Activated T-helper 1 cell treated with anti-CD3 and anti-CD28 coated beads, Interleukin-12 subunit alpha, Interleukin-12 subunit beta, Interleukin-2, Interleukin-4 antibody, amounts not matched to agents 30 ng/mL and 10 ng/mL and 1 ng/mL, durations not matched to agents 14 hours and 24 hours and 36 hours (primary cell): ENCODE measurements at places on chromosomes 3 and 15. TPM values are rescaled to one million over a fixed set of nuclear protein-coding genes. Genes with fewer than 3 reads are reported as not detected.

Gene BCHE
- not detected in 2 replicates for total RNA-seq

Gene DOCK3
- total RNA-seq: 1.5 and 1.6 TPM in 2 replicates

Gene ARGFX
- total RNA-seq: not detected in 2 replicates

Gene SLC9C1
- not detected in 2 replicates for total RNA-seq

Gene SLC25A20
- total RNA-seq: 15.9 and 17.4 TPM in 2 replicates

Gene WDR93
- total RNA-seq: not detected in 2 replicates

Gene HRG
- total RNA-seq: not detected in 2 replicates

DNA sequence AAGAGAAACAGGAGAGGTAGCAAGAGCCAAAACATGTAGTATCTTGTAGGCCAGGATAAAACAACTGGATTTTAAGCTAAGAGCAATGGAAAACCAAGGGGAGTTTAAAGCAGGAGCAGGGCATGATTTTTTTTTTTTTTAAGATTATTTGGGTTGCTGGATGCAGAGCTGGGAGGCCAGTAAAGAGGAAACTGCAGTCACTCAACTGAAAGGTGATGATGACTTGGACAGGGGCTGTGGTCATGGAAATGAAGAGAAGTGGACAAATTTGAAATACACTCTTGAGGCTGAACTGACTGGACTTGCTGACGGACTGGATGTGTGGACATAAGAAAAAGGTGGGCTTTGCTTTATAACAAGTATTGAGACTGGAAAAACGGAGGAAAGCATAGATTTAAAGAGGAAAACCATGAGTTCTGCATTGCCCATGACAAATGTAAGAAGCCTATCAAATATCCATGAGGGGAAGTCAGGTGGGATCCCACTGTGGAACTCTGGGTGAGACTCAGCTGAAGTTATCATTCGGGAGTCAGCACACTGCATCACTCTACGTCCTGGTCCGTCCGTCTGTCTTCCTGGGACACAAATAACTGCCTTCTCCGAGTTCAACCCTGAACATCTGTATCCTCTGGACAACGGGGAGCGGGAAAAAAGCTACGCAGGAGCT lies 688 bp downstream of the XPC start:
- H3K27me3 ChIP-seq: no peaks in the 10 kb centered on the region
- H3K36me3 ChIP-seq: peaks cover 20% of the 10 kb centered on the region
- peaks cover 63% of the 10 kb centered on the region for H3K4me1 ChIP-seq
- H3K4me3 ChIP-seq: peak overlapping the region; percentile 94
- H3K27ac ChIP-seq: peak overlapping the region; percentile 99

DNA sequence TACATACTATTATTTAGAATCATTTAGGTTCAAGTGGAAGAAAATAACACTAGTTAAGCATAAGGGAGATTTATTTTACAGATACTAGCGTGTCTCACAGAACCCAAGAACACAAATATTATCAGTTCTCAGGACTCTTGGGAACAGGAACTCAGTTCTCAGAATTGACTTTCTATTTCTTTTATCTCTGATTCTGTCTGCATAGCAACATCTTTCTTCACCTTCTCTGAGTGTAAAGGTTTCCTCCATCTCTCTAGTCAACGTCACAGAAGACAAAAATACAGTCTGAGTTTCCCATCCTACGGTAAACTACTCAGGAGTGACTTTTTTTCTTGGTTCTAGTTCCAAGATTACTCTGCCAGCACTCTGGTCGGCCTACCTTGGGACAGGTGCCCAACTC lies 220.0 kb downstream of the SV2B start:
- peak overlapping the region; percentile 13 for H3K4me3 ChIP-seq
- no peak overlapping the region for H3K27ac ChIP-seq
- H3K27me3 ChIP-seq: peaks cover 34% of the 10 kb centered on the region
- no peak for DNase-seq
- H3K4me1 ChIP-seq: peaks cover 15% of the 10 kb centered on the region
- H3K36me3 ChIP-seq: no peaks in the 10 kb centered on the region

GRCh38 chr15:38217788-38218609 lies 34.6 kb upstream of the SPRED1 start:
- H3K4me3 ChIP-seq: no peak overlapping the region
- no peaks in the 10 kb centered on the region for H3K36me3 ChIP-seq
- DNase-seq: no peak
- peaks cover 24% of the 10 kb centered on the region for H3K27me3 ChIP-seq

- H3K4me1 ChIP-seq: peaks cover 7% of the 10 kb centered on the region
- H3K4me3 ChIP-seq: no peak overlapping the region
- H3K27me3 ChIP-seq: no peaks in the 10 kb centered on the region
- no peak overlapping the region for H3K27ac ChIP-seq
- no peak for DNase-seq
Measured at GRCh38 chr15:68184616-68185480, 20.3 kb downstream of the CALML4 start.

DNA sequence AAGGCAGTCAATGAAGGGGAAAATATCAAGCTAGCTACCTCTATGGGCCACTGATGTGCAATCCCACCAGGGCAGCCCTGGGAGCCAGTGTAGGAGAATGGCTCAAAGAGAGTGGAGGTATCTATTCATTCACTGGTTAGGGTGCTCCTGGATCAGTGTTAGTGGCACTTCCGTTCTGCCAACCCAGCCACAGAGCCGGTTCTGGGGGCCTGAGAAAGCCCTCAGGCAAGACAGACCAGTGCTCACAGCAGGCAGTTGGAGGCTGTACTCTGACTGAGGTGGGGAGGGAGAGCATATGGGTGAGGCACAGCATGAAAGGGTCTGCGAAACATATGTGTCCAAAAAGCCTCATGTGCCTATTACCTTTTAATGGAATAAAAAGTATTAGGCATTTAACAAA lies 109.3 kb downstream of the KCNMB2 start:
- no peaks in the 10 kb centered on the region for H3K36me3 ChIP-seq
- no peak for DNase-seq
- no peak overlapping the region for H3K27ac ChIP-seq

GRCh38 chr15:35705030-35705883 lies 159.3 kb upstream of the DPH6 start:
- H3K27me3 ChIP-seq: no peaks in the 10 kb centered on the region
- no peaks in the 10 kb centered on the region for H3K36me3 ChIP-seq
- DNase-seq: no peak

DNA sequence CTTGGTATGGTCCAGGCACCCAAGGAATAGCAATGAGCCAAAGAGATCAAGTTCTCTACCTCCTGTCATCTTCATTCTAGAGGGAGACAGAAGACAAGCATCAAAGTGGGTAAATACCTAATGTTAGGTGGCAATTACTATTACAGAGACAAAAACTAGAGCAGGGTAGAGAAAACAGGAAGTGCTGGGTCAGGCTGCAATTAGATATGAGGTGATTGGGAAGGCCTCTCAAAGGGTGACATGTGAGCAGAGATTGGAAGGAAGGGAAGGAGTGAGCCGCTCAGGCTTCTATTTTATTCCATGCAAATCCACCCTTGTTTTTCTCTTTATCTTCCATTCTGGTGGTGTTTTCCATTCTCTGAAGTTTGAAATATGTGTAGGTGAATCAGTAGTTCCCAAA lies 37.4 kb downstream of the EBLN2 start:
- H3K4me3 ChIP-seq: no peak overlapping the region
- no peaks in the 10 kb centered on the region for H3K36me3 ChIP-seq
- DNase-seq: no peak
- peaks cover 6% of the 10 kb centered on the region for H3K4me1 ChIP-seq
- no peak overlapping the region for H3K27ac ChIP-seq

DNA sequence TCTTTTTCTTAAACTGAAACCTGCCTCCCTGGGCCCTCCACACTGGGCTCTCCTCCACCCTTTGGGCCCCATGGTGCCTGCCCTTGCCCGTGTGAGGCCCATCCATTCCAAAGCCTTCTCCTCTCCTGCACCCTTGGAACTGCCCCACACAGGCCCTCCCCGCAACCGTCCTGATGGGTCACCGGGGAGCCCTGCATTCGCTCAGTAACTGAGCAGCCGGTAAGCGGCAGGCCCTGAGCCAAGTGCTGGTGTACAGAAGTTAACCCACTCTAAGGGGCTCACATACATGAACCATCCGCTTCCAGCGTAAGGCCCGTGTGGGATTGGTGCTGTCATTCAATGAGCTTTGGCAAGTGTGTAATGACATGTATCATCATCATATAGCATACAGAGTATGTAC lies 5.4 kb upstream of the LRRC15 start:
- H3K27me3 ChIP-seq: peaks cover 31% of the 10 kb centered on the region
- no peaks in the 10 kb centered on the region for H3K4me1 ChIP-seq
- no peak overlapping the region for H3K4me3 ChIP-seq
- DNase-seq: no peak
- H3K36me3 ChIP-seq: no peaks in the 10 kb centered on the region

DNA sequence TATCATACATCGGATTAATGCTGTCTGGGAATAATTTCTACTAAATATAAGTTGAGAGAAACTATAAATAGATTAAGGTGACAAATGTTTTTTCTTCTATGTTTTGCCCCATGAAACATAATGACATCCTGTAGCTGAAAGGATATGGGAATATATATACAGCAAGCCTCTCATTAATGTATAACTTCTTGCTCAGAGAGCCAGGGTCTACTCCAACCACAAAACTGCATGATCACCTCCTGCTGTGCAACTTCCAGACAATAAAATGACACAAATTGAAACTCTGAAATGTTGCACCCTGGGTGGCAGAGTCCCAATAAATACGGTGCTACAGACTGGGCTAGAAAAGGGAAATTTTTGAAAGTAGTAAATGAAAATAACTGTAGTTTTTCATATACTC lies 571.9 kb upstream of the CBLB start:
- H3K27ac ChIP-seq: no peak overlapping the region
- DNase-seq: no peak
- no peak overlapping the region for H3K4me3 ChIP-seq
- peaks cover under 1% of the 10 kb centered on the region for H3K27me3 ChIP-seq
- H3K36me3 ChIP-seq: no peaks in the 10 kb centered on the region

GRCh38 chr15:93076217-93076616 lies 12.8 kb downstream of the RGMA start:
- H3K4me1 ChIP-seq: peaks cover 6% of the 10 kb centered on the region
- H3K36me3 ChIP-seq: no peaks in the 10 kb centered on the region
- H3K27me3 ChIP-seq: peaks cover 59% of the 10 kb centered on the region
- no peak overlapping the region for H3K4me3 ChIP-seq
- DNase-seq: no peak

DNA sequence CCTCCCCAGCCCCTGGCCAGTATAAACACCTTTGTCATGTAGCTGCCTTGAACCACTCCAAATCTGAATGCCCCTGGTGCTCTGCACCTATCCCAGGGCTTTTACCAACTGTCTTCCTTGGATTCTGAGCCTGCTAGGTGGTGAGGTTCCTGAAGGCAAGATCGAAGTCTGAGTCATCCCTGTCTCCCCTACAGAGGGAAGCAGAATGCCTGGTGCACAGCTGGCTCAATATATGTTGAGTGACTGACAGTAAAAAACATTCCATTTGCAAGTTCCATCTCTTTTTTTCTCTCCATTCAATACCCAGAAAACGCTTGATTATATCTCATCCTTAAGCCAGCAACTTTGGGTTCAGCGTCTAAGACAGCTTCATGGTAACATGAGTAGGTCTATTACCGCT lies 24.7 kb downstream of the SLC24A1 start:
- no peaks in the 10 kb centered on the region for H3K27me3 ChIP-seq
- peaks cover 4% of the 10 kb centered on the region for H3K36me3 ChIP-seq
- no peak for DNase-seq
- no peak overlapping the region for H3K27ac ChIP-seq

DNA sequence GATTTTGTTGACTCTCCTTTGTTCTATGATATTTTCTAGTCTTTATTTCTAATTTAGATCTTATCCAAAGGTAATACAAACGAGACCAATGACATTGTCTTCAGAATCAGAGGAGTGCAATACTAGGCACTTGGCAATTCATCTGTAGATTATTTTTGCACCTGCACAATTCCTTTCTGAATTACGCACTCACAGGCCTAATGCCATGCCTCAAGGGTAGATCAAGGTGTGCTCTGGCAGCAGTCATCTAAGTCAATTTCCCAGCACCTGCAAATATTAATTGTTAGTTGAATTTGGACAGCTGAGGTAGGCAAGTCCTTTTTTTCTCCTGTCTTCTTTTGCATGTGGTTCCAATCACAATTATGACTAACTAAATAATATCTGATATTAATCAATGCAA lies 653.2 kb downstream of the ROBO2 start:
- no peaks in the 10 kb centered on the region for H3K4me1 ChIP-seq
- DNase-seq: no peak
- no peak overlapping the region for H3K4me3 ChIP-seq
- H3K27me3 ChIP-seq: no peaks in the 10 kb centered on the region
- no peak overlapping the region for H3K27ac ChIP-seq

GRCh38 chr3:136070334-136070733 lies 104.8 kb downstream of the PPP2R3A start:
- no peak overlapping the region for H3K4me3 ChIP-seq
- H3K4me1 ChIP-seq: peaks cover 9% of the 10 kb centered on the region
- H3K36me3 ChIP-seq: no peaks in the 10 kb centered on the region
- H3K27ac ChIP-seq: no peak overlapping the region
- peaks cover 15% of the 10 kb centered on the region for H3K27me3 ChIP-seq
- DNase-seq: no peak

GRCh38 chr3:39189959-39190269 lies 2.5 kb downstream of the XIRP1 start:
- H3K27ac ChIP-seq: peak overlapping the region; percentile 61
- peak; percentile 46 for DNase-seq
- no peak overlapping the region for H3K4me3 ChIP-seq
- H3K27me3 ChIP-seq: no peaks in the 10 kb centered on the region
- H3K36me3 ChIP-seq: no peaks in the 10 kb centered on the region
- H3K4me1 ChIP-seq: peaks cover 22% of the 10 kb centered on the region

DNA sequence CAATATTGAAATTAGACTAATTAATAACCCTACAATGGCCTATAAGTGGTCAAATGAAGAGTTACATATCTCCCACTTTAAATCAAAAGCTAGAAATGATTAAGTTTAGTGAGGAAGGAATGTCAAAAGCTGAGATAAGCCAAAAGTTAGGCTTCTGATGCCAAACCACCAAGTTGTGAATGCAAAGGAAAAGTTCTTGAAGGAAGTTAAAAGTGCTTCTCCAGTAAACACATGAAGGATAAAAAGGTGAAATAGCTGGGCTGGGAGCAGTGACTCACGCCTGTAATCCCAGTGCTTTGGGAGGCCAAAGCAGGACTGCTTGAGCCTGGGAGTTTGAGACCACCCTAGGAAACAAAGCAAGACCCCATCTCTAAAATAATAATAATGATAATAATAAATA lies 46.9 kb upstream of the DCUN1D1 start:
- DNase-seq: no peak
- peaks cover 34% of the 10 kb centered on the region for H3K36me3 ChIP-seq
- no peak overlapping the region for H3K4me3 ChIP-seq
- H3K27ac ChIP-seq: no peak overlapping the region

DNA sequence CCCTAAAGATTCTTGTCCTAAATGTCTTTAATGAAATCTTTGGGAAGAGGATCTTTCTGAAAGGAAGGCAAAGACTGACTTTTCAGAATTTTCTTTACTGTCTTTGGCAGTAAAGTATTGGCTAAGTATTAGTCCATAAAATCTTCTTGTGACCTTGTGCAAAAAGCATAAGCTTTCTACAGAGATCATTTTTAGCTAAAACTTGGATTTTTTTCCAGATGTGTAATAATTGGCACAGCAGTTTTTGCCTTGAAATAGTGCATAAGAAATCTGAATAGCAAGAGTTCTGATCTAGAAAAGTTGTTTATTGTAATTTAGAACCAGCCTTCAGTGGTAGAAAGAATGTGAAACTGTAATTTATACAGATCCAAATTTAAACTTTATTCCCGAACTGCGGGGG lies 122.8 kb upstream of the CGNL1 start:
- no peaks in the 10 kb centered on the region for H3K27me3 ChIP-seq
- H3K4me3 ChIP-seq: no peak overlapping the region
- H3K36me3 ChIP-seq: peaks cover 7% of the 10 kb centered on the region
- H3K4me1 ChIP-seq: no peaks in the 10 kb centered on the region
